Activated CD4-positive, alpha-beta T cell treated with anti-CD3 and anti-CD28 coated beads, Interleukin-2, amount 50 U/mL, for 24 hours (primary cell): ENCODE measurements at places on chromosomes 5 and 9.

- DNase-seq, result no peak
These were observed 27.1 kb upstream of the PRR16 start for GRCh38 chr5:120436996-120437395.

GRCh38 chr9:130946766-130947617, 7.9 kb upstream of the FIBCD1 start:
- no peak for DNase-seq

DNA sequence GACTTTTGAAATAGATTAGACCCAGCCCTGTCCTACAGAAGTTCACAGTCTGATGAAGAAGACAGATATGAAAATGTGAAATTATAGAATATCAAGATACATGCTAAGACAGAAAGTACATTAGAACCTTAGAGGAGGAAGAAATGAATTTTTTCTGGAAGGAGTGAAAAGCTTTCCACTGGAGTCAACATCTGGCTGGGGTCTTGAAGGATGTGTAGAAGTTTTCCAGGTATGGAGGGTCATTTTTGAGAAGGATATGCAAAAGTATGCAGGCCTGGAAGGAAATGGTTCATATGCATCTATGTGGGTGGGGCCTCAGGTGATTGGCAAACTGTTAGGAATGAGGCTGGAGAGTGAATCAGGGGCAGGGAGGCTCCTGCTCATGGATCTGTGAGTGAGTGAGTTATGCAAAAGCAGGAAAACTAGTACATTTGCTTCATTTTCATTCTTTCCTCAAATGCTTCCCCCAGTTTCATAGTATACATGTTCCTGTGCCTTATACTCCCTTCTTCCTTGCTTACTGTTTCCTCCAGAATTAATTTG, 142.3 kb downstream of the GRIA1 start:
- DNase-seq, result no peak

- no peak for DNase-seq
These were observed 479.5 kb downstream of the TAF11L14 start for GRCh38 chr5:18113721-18114120.

DNA sequence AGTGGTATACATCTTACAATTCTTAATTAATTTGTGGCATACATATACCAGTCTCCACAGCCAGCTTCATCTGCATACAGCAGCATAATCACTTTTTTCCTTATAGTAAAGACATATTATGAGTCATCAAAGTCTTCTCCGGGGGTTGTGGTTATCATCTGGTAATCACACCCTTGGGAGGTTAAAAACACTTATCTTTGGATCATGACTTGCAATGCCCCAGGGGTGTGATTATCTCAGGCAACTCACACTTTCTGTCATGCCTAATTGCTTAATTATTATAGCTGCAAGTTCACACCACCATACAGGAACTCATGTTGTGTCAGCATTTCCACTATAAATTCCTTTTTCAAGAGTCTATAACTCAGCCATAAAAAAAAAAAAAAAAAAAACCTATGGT, 218.4 kb downstream of the ANXA1 start:
- DNase-seq, result no peak

GRCh38 chr5:2904399-2904798, 152.9 kb upstream of the IRX2 start:
- DNase-seq, result no peak

- no peak for DNase-seq
These were observed 34.7 kb downstream of the ERCC6L2 start for GRCh38 chr9:95910023-95910707.

GRCh38 chr5:40437452-40437861, 242.3 kb upstream of the PTGER4 start:
- peak; percentile 53 for DNase-seq

- DNase-seq, result no peak
These were observed 651.3 kb upstream of the ACO1 start for GRCh38 chr9:31733166-31733565.

DNA sequence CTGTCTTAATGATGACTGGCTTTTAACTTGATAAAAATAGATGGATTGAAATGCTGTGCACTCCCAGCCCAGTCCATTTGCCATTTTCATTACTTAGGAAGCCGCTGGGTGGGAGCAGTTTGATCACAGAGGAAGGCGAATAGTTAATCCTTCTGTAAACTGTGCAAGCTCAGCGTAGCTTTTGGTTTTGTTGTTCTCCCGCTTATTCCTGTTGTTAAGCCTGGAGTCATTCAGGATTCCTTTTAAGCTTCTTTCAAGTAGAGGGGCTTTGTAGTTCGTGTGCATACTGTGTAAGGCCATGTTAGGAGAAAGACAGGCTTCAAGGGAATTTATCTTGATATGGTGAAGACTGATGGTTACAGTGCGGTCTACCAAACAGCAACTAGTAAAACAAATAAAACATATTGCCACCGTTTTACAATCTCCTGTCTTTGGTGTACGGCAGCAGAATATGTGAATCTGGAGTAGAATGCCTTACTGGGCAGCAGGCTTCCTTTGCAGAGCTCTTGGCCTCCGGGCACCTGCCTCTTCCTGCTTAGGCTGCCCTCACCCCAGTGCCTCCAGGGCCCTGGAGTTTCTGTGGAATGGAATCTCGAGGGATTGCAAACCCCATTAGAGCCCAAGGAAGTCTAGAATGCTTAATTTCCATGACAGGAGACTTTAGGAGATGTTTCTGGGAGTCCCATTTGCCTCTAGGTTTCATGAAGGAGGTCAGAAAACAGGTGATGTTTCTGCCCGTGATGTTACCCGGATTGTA, 141.4 kb downstream of the TRIO start:
- DNase-seq, result no peak

- no peak for DNase-seq
These were observed 49.2 kb upstream of the RPL26L1 start for GRCh38 chr5:172909931-172910502.

GRCh38 chr9:127130661-127131538, 8.5 kb upstream of the ANGPTL2 start:
- DNase-seq, result no peak

DNA sequence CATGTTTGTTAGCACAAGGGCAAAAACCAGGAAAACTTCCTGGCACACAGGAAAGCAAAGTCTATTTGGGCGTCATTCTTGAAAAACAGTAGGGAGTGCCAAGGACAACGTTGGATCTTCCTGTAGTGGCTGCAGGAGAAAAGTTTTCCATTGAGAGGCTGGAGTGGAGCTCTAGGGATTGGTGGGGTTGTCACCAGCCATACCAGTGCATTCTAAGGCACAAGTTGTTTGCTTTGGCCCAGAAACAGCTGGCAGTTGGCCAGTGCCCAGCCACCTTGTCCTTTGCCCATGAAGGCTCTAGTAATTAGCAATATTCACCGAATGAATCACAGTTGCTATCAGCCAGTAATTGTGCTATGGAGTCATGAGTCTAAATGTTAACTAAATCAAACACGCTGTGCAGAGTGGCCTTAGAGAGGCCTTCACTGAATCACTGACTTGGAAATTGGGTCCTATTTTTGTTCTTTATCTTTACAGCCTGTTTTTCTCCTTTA, 26.4 kb downstream of the TNFSF15 start:
- no peak for DNase-seq

- no peak for DNase-seq
These were observed 172.2 kb downstream of the ERCC6L2 start for GRCh38 chr9:96047741-96048103.

GRCh38 chr5:68182534-68182933, 33.0 kb upstream of the PIK3R1 start:
- no peak for DNase-seq

- DNase-seq, result no peak
These were observed 133.0 kb upstream of the TMEM161B start for GRCh38 chr5:88401686-88402085.

DNA sequence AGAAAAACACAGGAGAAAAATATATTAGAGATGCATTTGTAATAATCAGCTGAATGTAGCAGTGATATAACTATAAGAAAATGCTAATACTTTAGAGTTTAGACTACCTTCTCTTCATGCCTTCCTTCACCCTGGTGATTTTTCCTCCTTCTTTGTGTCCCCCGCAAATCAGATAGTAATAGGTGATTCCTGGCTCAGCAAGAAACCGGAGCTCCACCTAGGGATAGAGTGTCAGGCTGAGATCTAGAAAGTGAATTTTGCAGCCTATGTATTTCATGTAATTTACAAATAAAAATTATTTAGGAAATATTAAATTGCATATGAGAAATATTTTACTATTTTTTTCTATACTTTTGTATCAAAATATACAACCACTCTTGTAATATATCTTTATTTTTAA, 109.8 kb upstream of the ST8SIA4 start:
- DNase-seq, result no peak

GRCh38 chr5:65461490-65461889, 20.2 kb downstream of the ADAMTS6 start:
- no peak for DNase-seq

DNA sequence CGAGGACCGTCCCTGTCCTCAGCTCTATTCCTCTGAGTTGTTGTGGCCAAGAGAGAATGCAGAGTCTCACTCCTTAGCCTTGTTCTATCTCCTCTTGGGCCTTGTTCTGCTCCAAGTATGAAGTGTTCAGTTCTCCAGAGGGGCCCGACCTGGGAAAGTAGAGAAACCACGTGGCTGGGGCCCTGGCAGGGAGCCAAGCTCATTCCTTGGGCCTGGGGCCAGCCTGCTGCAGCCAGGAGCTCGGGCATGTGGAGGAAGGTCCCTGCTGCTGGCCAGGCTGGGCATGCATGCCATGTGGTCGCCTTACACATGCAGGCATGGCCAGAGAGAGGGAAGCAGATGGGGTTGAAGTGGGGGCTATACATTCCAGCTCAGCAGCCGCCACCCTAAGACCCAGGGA, 60.7 kb downstream of the COL27A1 start:
- no peak for DNase-seq

DNA sequence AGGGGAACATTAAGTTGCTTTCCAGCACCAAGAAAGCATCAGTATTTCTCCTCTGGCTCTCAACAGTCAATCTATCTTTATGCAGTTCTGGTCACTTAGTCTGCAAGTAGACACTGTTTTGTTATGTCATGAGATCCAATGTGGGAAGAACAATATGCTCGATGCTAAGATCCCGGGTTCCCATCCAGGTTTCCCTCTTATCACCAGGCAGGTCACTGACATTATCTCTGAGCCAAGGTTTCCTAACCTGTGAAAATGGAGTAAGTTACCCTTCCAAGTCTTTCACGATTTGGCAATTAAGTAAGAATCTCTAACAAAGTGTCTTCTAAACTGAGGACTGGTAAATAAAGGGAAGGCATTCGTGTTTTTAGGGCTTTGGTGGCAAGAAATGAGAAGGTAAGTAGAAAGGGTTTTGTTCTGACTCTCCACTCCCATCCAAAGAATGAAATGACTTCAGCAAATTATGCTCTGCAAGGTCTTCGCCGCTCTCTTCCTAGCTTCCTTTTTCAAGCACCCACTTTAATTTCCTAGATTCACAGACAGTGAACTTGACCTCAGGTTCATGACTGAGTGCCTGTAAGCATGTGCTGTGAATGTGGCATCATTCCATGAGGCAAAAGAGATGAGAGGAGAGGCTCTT, 86.4 kb downstream of the DCP2 start:
- no peak for DNase-seq

GRCh38 chr5:109451146-109451545, 41.4 kb upstream of the PJA2 start:
- DNase-seq, result no peak

GRCh38 chr9:123923377-123923776, 6.5 kb downstream of the DENND1A start:
- DNase-seq, result no peak

GRCh38 chr5:138936225-138936967, 61.3 kb upstream of the LRRTM2 start:
- DNase-seq, result no peak

GRCh38 chr9:131642496-131643083, 97.3 kb downstream of the PRRT1B start:
- no peak for DNase-seq

- DNase-seq, result no peak
These were observed 664.7 kb downstream of the ACTL7B start for GRCh38 chr9:108191065-108191464.

DNA sequence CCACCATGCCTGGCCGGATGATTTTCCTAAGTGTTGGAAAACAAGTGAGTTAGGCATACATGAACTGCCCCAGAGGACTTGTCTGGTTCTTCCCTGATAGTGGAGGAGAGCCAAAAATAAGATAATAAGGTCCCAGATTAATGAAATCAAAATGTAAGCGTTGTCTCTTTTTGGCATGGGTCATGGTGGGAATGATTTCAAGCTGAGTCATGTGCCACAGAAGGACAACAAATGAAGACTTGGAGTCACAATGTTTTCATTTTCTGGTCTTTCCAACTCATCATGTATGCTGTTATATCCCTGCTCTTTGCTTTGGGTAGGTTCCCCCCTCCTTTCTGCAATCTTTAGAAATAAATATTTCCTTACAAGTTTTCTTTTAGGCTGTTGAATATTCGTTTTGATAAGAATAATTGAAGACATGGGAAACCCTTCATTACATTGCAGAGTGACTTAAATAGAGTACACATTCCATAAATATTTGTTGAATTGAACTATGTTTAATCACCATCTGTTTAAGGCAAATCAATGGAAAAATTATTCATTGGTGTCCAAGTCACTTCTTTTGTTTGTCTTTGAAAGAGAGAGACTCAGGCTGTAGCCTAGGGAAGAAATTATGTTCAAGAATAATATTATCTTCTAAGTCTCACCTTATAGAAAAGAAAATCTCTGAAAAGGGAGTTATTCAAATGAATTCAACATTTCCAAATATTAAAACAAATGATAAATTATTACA, 196.3 kb downstream of the CSNK1G3 start:
- DNase-seq, result no peak

GRCh38 chr5:69512740-69513260, 20.2 kb downstream of the OCLN start:
- DNase-seq, result no peak

DNA sequence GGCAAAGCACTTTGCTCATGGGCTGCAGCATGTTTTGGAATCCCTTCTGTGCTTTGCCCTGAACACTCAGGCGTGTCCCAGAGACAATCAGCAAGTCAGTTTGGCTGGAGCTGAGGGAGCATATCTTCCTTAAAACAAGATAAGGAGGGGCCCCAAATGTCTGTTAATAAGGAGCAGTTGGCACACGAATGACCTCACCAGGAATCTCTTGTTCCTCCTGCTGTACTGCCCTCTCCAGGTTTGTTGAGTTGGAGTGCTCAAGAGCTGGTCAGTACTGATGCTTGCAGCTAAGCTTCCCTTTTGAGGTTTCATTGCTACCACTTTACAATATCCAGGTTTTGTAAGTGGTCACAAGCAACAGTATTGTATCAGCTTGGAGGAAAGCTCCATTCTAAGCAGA, 101.3 kb upstream of the EGFLAM start:
- no peak for DNase-seq

- DNase-seq, result no peak
These were observed 456 bp downstream of the ZNF79 start for GRCh38 chr9:127424676-127424999.

- no peak for DNase-seq
These were observed 317.0 kb downstream of the ICE1 start for GRCh38 chr5:5739490-5739945.

DNA sequence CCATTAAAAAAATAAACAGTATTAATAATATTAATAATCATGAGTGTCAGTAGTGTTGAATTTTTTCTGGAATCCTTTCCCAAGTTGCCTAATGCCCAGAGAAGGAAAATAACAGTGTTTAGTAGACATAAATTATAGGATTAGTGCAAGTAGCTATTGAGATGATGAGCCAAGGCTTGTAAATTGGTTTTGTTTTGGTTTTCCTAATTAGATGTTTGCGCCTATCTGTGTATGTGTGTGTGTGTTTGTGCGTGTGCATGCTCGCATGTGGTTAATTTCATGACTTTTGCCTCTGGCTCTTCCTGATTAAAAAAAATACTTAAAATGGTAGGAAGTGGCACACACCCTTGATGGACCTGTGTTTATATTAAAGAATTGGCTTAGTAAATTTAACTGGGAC, 55.4 kb downstream of the FXN start:
- no peak for DNase-seq

GRCh38 chr9:18905883-18906629, 127.0 kb downstream of the SAXO1 start:
- no peak for DNase-seq
